GM23248 (cell line): ENCODE measurements at places on chromosomes 3 and 15.

- no peak for DNase-seq
Measured at GRCh38 chr3:159806412-159806811, 182.2 kb upstream of the IL12A start.

DNA sequence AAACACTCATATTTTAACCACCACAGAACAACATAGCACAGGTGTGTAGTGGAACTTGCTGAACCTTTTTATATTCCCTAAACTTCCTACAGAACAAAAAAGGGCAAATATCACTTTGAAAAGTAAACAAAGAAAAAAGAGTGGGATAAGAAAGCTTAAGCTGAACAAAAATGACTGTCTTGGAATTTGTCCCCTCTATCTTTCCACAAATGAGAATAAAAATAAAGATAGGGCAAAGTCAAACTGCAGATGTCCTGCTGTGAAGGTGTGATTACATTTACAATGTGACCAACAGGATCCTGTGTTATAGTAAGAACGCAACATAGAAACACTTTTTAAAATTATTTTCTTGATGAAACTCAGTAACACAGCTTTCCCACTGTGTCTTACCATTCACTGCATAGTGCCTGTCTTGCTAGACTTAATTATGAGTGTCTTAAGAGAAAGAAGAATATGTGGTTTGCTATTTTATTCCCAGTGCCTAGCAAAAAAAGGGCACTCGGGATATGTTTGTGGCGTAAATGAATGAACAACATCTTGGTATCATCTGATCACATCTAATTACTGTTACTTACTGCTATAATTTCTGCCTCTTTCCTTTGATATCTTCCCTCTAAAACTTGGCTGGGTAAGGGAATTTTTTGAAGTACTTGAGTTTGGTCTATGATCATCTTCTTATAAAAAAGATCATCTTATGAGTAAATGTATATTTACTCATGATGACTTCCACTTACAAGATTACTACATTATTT lies 67.5 kb downstream of the DENND4A start:
- DNase-seq, result no peak

GRCh38 chr3:191435981-191436380 lies 25.0 kb upstream of the PYDC2 start:
- no peak for DNase-seq

DNA sequence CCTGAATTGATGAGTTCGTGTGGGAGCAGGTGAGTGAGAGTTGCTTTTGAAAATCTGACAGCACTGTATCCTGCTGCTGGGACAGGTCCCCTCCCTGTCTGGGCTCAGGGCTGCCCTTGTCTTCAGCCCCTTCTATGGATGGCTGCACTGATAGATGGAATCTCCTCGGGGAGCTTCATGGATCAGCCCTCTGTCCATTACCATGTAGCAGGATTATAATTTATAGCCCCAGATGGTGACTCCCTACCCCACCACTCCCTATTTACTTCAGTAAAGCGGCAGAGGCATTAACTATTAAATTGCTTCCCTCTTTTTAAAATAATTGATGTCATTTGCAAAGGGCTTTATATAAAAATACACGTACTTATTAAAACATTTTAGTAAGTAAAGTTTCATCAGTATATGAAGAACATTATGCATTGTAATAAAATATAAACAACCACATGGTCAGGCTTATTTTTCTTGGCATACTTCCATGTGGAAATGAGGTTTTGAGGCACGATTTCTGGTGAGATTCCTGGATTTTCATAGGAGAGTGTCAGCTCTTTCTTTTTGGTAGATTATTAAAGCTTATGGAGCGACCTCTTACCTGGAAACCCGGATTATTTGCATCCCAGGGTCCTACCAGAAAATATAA lies 38.5 kb downstream of the MAP3K13 start:
- DNase-seq, result no peak

- no peak for DNase-seq
Measured at GRCh38 chr3:58857402-58857801, 190.8 kb upstream of the FAM3D start.

DNA sequence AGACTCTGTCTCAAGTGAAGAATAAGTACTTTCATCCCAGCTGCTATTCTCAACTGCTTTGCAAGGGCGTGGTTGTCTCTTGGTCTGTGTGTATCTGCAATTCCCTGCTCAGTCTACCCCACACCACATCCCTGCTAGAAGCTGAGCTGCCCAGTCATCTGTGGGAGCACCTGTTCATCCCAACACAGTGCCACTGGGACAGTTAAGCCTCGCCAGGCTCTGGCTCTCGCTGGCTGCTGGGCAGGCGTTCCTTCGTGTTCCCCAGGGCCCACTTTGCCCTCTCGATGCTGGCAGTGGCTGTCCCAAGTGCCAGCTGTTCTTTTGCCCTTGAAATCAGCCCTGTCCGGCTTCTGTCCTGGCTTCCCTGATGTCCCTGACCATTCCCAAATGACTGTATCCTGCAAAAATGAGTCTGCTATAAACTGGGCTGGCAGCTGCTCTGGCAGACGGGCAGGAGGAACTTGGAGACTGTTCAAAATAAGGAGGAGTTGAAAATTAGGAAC lies 91.6 kb upstream of the KLHL25 start:
- DNase-seq, result no peak

DNA sequence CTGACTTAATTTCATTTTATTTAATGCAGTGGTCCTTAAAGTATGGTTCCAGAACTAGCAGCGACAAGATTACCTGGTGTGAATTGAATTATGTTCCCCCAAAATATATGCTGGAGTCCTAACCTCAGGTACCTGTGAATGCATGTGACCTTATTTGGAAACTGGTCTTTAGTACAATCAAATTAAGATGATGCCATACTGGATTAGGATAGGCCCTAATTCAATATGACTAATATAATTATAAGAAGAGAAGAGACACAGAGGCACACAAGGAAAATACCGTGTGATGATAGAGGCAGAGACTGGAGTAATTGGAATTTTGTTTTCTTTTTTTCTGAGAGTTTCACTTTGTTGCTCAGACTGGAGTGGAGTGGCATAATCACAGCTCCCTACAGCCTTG lies 12.6 kb upstream of the SPATA16 start:
- DNase-seq, result no peak

- no peak for DNase-seq
Measured at GRCh38 chr15:90231028-90232017, 2.4 kb downstream of the CIB1 start.

- DNase-seq, result no peak
Measured at GRCh38 chr15:100788418-100789105, 91.1 kb upstream of the ALDH1A3 start.

- no peak for DNase-seq
Measured at GRCh38 chr3:10977892-10978510, 14.5 kb upstream of the SLC6A1 start.

DNA sequence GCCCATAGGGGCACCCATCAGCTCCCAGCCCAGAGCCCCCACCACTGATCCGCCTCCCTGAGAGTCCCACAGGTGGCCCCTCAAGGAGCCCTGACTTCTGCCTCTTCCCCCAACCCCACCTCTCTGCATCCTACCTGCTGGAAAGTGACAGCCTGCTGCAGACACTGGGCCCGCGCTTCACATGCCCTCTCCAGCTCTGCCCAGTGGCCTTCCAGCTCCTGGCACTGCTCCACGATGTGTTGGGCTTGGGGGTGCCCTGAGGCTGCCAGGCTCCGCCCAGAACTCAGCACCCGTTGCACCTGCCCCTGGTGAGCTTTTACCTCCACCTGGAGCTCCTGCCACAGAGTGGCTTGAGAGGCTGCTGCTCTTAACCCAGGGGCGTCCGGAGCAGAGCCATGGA lies 20.1 kb downstream of the SPTBN5 start:
- DNase-seq, result no peak

- DNase-seq, result no peak
Measured at GRCh38 chr3:132854856-132855535, 132.8 kb upstream of the NPHP3 start.

DNA sequence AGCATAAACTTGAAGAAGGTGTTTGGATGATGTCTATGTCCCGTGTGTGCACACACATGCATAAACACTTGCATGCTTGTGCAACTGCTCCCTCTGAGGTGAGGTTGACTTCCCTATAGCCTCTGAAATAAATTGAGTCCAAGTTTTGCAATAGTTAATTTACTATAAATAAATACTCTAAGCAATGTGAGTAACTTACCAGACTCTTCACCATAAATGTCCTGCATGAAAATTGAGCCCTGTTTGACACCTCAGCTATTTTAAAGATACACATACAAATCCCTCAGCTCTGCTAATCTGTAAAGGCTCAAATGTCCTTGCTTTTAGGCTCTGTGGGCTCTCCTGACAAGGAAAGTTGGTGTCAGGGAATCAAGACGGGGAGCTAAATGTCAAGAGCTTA lies 37.1 kb downstream of the GJD2 start:
- no peak for DNase-seq

DNA sequence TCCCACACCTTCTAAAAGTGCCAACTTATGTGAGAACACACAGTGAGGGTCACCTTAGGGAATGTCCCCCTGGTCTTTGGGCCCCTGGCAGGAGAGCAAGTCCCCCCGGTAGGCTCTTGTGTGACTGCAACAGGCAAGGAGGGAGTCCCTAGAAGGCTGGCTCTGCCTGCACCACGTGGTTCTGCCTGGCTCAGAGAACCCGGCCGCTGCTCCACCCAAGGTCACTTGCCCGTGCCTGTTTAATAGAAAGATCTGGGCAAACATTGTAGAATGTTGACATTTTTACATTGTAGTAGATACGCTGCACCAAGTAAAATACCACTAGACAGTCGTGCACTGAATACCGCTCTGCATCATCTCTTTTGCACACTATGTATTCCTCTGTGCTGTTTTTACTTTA lies 21.9 kb downstream of the GABRA5 start:
- DNase-seq, result no peak

DNA sequence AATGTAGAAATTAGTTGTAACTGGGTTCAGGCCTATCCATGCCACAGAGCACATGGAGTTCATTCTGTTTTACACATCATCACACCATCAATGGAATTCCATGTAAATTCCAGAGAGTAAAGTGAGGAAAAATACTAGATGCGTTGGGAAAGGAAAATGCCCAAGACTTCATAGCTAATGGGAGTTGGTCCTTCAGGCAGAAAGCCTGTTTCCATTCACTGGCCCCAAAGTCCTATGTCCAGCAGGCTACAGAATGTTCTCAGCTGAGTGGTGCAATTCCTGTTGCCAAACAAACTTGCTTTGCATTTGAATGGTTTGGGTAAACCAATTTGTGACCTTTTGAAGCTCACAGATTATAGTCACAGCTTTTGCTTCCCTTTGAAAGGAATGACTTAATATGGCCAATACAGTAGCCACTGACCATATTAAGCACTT lies 164.6 kb upstream of the PFN2 start:
- DNase-seq, result peak; percentile 28
